Endothelial cell (in vitro differentiated cells): ENCODE measurements at places on chromosomes 13 and 19. TPM values are rescaled to one million over a fixed set of nuclear protein-coding genes. Genes with fewer than 3 reads are reported as not detected.

The APOE gene
- 258 TPM for total RNA-seq

DNA sequence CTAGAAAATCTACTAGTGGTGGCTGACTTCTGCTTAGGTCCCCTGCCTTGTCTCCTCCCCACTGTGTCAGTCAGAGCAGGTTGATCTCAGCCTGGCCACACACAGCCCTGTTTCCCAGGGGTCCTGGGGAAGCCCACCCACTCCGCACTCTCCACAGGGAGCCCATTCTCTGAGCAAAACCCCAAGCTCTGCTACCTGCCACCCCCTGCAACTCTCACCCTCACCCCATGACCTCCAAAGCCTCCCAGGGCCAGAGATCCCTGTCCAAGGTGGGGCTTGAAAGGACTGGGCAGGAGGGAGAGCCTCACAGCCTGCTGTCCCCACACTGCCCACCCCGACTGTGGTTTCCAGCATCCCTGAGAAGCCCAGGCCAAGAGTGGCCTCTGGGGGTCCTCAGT, 58.8 kb upstream of the ZNF536 start:
- H3K4me3 ChIP-seq, result no peak overlapping the region
- H3K4me1 ChIP-seq, result no peaks in the 10 kb centered on the region
- H3K27ac ChIP-seq, result no peak overlapping the region
- H3K36me3 ChIP-seq, result no peaks in the 10 kb centered on the region
- no peak for DNase-seq

GRCh38 chr13:21231426-21231940, 55.0 kb downstream of the MRPL57 start:
- H3K4me3 ChIP-seq, result no peak overlapping the region
- no peaks in the 10 kb centered on the region for H3K4me1 ChIP-seq
- H3K27me3 ChIP-seq, result no peaks in the 10 kb centered on the region
- no peak for DNase-seq

- H3K36me3 ChIP-seq, result no peaks in the 10 kb centered on the region
- no peak overlapping the region for H3K4me3 ChIP-seq
- H3K27me3 ChIP-seq, result no peaks in the 10 kb centered on the region
- DNase-seq, result no peak
- H3K4me1 ChIP-seq, result no peaks in the 10 kb centered on the region
Observed at GRCh38 chr13:34777914-34778303, 164.2 kb upstream of the NBEA start.

The KASH5 gene
- 0.26 TPM for total RNA-seq

The FPR1 gene
- 0.67 TPM for total RNA-seq
